ENCODE measurements at places on chromosomes 3 and 15.

- DNase-seq = no peak
These were observed 182.5 kb downstream of the SLCO3A1 start for GRCh38 chr15:92035961-92036360.

DNA sequence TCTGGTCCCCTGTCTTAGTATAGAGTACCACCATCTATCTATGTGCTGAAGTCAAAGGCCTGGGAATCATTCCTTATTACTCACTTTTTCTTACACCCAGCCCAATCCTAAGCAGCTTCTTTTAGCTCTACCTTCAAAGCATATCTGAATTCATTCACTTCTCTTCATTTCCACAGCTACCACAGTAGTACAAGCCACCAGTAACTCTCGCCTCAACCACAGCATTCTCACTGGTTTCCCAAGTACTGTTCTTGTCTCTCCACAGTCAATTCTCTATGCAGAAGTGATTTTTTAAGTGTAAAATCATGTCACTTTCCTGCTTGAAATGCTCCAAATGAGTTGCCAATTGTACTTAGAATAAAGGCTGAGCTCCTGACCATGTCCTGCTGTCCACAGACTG, 401.7 kb downstream of the OXSM start:
- no peak for DNase-seq

- peak; percentile 23 for DNase-seq
These were observed 44.9 kb downstream of the CPN2 start for GRCh38 chr3:194306109-194306686.

DNA sequence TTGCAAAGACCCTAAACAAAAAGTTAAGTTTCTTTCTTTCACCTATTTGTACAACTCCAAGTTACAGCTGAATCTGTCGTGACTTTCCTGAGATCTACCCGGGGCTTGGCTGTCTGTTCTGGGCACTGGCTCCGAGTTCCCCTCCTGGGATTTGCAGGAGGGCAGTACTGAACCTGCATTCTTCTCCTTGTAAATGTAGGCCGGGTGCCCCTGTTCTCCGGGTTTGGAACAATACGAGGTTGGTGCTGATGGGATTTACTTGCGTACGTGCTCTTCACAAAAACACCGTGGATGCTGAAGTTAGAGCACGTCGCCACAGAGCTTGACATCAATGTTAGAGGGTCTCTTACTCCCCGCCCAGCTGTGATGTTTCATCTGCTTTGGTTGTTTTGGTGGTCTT, 48.1 kb downstream of the KLHL25 start:
- DNase-seq = no peak

GRCh38 chr3:36197151-36197550, 183.2 kb upstream of the STAC start:
- DNase-seq = no peak

DNA sequence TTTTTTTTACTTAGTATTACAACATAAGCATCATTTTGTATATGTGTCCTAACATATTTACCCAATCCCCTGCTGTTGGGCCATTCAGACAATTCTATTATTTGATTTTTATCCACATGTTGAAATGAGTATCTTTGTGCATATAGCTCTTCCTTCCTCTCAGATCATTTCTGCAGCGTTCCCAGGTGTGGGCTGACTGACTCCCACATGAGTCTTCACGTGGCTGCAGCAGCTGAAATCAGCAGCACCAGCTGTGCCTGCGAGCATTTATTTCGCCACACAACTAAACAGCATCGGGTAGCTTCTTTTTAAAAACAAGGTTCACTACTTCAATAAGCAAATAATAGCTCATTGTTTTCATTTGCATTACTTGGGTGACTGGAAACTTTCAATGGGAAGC, 44.5 kb upstream of the PDE8A start:
- DNase-seq = no peak

- DNase-seq = no peak
These were observed 10.2 kb upstream of the LINGO1 start for GRCh38 chr15:77642793-77643430.

DNA sequence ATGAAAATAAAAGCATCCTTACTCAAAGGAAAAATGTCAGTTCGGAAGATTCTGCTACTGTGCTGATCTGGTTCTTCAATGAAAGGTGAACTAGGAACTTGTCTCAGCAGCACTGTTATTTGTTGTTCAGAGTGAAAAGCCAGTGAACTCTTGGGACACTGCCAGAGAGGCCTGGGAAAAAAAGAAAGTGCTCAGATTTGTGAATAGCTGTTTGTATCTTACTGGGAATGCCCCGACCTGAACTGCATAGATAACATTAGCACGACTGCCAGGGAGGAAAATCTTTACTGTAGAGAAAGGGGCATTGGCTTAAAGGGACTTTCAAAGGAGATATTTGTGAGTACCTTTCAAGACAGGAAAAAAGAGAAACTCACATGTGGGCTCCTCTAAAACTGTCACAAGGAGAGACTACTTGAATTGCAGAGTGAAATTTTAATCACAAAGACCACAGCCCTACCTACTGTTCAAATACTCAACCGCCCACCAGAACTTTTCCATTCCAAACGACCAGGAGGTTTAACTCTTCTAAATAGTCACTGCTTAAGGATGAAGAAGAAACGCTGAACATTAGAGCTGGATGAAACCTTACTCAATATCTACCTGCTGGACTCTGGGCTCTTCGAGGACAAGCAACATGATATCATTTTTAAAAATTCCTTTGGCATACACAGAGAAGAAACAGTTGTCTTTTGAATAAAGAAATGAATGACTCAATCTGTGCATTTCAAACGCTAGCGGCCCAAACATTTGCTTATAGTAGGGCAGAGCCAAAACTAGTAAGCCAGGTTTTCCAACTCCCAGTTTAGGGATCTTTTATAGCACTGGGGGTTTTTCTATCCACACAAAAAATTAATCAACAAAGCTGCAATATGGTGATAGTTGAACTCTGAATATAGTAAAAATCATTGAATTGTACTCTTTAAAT, 13.4 kb downstream of the TAMM41 start:
- no peak for DNase-seq

GRCh38 chr15:76078285-76078877, 18.6 kb downstream of the TMEM266 start:
- DNase-seq = no peak

DNA sequence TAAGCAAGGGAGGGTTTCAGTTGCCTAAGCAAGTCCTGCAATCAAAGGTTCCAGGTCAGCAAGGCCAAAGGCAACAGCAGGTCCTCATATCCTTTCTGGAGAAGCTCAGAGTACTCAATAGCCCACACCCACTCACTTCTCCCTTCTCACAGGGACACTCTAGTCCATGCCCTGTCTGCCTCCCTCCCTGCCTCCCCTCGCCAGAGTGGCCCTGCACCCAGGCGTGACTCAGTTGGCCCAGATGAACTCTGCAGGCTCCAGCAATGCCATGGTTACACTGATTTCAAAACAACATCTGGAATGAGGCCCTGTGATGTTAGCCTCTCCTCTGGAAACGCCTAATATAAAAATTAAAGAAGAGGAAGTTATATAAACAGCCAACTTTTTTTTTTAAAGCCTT, 32.9 kb downstream of the IL16 start:
- no peak for DNase-seq

DNA sequence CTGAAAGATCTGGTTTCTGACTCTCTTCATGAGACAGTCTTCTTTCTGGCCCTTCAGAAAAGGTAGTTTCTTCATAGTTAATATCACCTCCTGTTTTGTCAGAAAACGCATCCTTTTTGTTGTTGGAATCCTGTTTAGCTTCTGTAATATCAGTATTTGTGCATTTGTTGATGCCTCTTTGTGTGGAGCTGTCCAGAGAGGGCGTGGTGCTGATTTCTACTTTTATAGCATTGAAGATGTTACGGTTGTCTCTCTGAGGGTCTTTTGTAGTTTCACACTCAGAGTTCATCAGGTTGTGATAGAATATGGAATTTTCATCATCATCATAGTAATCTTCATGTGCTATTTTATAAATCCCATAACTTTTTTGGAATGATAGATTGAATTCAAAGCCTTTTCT, 8.9 kb downstream of the GPR149 start:
- no peak for DNase-seq

DNA sequence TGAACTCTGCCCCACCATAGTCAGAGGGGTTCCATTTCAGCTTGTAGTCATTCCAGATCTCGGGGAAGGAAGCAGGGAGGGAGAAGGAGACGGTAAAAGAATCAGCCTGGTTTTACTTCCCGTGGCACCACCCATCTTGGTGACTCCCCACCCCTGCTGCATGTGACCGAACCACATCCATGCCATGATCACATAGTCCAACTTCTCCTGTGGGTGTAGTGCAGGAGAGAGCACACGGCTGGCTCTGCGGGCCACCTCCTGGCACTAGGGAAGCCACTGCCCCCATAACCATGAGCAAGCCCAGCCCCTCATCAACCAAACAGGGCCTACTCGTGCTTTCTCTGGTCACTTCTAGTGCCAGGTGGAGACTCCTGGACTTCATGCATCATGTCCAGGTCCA, 3.7 kb downstream of the CHRNA3 start:
- no peak for DNase-seq

DNA sequence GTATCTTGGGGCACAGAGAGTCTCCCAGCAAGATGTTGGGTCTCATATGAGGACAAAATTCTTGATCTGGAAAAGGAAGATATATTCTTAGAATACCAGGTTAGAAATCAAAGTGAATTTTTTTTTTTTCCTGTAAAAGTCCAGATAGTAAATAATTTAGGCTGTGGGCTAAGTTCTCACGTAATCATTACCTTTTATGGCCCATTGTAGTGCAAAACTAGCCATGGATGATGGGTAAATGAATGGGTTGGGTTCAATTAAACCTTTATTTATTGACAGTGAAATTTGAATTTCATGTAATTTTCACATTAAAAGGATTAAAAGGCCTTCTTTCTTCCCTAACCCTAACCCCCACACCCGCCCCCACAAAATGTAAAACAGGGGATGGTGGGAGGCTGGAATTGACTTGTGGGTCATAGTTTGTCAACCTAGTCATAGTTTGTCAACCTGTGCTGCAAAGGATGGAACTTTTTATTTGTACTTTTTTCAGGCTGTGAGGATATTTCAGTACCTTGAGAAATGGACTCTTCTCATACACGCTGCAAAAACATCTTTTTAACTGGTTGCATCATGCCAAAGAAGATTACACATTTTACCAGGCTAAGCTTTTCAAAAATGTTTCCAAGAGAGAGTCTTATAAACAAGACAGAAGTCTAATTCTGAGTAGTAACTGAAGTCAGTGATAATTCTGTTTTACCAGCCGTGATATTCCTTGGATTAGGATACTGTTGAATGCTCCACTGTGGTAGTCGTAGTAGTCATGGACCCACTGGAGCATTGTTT, 138.8 kb downstream of the AKAP13 start:
- DNase-seq = no peak

DNA sequence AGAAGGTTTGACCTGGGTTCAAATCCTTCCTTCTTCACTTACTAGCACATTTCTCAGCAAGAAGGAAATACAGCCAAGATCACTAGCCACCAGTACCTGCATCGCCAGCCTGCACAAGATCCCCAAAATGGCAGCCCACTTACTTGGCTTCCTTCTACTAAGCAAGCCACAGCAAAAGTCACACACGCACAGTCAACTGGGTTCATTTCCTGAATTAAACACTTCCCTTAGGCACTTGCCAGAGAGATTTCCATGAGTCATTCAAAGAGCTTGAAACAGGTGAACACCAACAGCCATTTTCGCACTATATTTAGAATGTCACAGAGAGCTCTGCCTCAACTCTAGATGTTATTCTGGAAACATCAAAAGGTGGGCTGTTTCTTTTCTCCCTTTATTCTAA, 42.6 kb downstream of the MGLL start:
- DNase-seq = no peak

DNA sequence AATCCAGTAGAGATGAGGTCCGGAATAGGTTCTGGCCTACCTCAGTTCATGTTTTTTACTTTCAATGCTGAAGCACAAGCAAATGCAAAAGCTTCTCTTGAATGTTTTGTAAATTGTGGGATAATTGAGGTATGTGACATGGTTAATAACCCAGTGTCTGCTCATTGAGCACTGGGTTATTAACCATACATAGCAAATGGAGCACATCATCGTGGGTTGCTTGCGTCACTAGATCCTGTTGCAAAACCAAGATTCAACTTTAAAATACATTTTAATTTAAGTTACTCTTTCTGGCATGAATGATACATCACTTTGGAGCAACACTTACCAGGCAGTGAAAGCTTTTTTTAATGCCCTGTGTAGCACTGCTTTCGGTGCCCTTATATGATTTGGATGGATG, 165.6 kb downstream of the IGF1R start:
- no peak for DNase-seq

GRCh38 chr3:14407203-14407602, 4.8 kb downstream of the SLC6A6 start:
- no peak for DNase-seq

- no peak for DNase-seq
These were observed 297.2 kb downstream of the FHIT start for GRCh38 chr3:60954048-60954447.

DNA sequence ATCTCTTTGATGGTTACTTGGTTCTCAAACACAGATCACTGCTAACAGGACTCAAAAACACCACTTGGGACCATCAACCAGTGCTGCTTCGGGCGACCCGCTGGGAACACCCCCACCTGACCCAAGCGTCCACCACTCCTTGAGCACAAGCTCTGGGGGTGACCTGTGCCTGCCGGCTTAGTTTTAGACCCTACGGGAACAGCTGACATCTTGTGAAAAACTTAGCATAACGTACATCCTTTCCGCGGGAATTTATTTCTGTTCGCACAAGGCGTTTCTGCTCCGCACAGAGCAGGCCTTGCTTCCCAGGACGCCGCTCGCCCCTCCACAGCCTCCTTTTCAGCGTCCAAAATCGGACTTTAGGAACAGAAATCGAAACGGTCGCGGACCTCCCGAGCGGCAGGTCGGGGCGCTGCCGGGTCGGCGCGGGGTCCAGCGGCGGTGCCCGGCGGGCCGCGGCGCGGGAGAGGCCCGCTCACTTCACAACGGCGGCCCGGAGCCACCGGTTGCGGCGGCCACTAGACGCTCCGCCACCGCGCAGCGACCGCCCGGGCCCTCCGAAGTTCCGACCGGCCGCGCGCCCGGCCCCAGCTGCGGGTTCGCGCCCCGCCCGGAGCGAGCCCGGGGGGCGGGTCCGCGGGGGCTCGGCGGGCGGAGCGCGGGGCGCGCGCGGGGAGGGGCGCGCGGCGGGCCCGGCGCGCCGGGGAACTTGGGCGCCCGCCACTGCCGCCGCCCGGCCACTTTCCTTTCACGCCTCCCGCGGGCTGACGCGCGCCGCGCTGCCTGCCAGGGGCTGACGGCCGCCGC, 959 bp downstream of the SFMBT1 start:
- peak; percentile 36 for DNase-seq

DNA sequence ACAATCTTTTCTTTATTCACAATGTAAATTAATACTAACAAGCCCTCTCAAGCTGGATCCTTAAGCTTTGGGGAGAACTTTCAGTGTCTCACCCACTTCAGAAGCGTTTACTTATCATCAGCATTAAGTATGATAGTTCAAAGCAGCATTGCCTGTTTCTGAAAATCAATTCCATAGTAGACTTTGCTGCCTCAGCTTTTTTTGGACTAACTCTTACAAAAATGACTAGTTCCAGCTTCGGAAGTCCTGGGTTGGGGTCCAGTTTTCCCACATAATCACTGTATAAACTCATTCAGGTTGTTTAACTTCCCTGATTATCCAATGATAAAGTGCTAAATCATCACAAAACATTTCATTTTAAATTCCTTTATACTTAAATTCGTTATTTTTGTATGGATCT, 114.4 kb downstream of the NR2F2 start:
- DNase-seq = no peak

Data from stimulated activated CD4-positive, alpha-beta T cell treated with anti-CD3 and anti-CD28 coated beads, TNF-alpha, amount 100 ng/mL, for 4 hours (primary cell).